ENCODE measurements at places on chromosomes 5 and 9.

DNA sequence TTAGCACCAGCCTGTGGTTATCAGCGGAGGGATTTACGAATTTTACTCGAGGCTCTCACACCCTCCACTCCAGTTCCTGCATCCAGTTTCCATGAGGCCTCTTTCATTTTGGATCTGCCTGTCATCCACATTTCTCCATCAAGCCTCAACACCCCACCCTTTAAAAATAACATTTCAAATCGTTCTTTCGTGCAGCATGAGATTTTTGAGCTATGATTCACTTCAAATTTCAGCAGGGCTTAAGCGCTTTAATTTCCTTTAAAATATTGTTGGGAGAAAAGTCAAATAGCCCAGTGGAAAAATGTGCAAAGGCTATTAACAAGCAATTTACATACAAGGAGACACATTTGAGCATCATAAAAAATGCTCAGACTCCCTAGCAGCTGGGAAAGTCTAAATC is 103.2 kb downstream of the MSX2 start:
- no peak for DNase-seq

GRCh38 chr9:127121628-127122175 is 733 bp downstream of the ANGPTL2 start:
- DNase-seq, result no peak

- DNase-seq, result no peak
These were observed 124.4 kb downstream of the TMEM174 start for GRCh38 chr5:73297430-73297829.

GRCh38 chr9:118993965-118994364 is 375.3 kb downstream of the BRINP1 start:
- no peak for DNase-seq

- no peak for DNase-seq
These were observed at the start of gene GDNF for GRCh38 chr5:37839407-37840052. TSS of gene GDNF (minus strand) at chr5:37840041. CDS start at chr5:37834796, 5,245 bp downstream.

GRCh38 chr9:2413160-2413805 is 208.3 kb upstream of the VLDLR start:
- DNase-seq, result no peak

DNA sequence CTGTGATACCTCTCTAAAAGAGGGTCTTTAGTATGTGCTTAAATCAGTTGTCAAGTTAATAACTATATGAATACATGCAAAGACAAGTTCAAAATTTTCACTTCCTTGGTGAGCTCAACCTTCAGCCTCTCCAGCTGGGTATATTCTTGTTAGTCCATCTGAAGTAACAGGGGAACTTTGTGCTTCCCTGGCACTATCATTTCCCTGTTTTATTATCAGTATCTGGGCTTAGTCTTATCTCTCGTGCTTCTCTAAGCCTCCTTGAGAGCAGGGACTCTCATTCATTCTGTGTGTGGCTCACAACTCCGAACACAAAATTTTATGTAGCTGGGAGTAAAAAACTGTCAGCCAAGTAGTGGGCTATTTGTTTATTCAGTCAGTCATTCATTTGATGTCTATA is 175.9 kb upstream of the MAP3K1 start:
- DNase-seq, result no peak

- no peak for DNase-seq
These were observed 44.3 kb upstream of the ZBED3 start for GRCh38 chr5:77131361-77131760.

DNA sequence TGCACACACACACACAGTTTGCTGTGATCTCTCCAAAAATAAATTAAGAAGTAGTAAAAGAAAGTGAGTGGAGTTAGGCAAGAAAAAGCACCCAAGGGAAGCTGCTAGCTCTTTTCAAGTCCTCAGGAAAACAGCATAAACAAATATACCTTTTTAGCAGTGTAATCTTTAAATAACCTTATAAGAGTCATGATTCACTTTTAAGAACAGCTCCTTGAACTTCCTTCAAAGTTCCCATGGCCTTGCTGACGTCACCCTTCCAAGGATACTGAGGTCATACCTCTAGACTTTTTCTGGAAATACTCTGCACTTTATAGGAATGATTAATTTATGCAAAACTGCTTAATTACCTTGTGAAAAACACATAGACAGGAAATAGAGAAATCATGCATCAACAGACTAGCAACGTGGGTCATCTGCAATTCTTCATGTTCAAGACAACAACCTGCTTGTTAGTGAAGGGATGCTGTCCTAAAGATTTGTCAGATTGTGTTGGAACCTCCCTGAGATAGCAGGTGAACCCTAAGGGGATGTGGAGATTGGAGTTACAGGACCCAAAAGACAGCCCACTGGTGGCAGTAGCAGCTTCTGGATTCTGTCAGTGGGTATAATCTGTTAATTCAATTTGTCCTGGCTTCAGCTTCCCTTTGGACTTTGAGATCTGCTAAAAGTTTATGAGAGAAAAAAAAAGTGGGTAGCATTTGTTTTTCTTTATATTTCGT is 229.0 kb downstream of the ELAVL2 start:
- no peak for DNase-seq

GRCh38 chr5:61318376-61318775 is 13.7 kb upstream of the ZSWIM6 start:
- DNase-seq, result no peak

- DNase-seq, result no peak
These were observed 167.4 kb downstream of the SLIT3 start for GRCh38 chr5:169133531-169133930.

DNA sequence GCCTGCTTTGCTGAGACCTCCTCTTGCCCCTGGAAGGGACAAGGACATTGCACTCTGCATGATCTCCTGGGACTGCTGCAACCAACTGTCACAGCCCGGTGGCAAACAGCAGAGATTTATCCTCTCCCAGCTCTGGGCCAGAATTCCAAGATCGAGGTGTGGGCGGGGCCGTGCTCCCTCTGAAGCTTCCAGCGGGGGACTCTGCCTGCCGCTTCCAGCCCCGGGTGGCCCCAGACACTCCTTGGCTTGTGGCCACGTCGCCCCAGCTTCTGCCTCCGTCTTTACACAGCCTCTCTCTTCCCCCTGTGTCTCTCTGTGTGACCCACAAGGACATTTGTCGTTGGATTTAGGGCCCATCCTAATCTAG is 67.1 kb downstream of the COL5A1 start:
- no peak for DNase-seq

DNA sequence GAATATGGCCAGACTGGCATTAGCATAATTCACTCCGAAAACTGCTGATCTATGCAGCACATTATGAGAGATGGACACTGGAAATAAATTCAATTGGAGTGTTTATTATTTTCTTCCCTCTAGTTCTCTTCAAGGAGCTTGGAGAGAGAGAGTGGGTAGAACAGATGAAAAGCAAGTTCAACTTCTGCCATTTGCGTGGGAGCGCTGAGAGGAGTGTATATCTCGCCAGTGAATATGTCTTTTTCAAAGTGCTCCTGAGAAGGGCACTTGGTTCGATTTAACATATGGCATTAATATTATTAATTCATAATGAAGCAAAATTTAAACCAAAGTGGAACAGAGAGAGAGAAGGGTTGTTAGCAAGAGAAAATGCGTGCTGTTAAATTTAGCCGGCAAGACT is 214.4 kb downstream of the DAB2IP start:
- DNase-seq, result no peak

GRCh38 chr5:59346982-59347381 is 546.5 kb downstream of the PDE4D start:
- DNase-seq, result no peak

DNA sequence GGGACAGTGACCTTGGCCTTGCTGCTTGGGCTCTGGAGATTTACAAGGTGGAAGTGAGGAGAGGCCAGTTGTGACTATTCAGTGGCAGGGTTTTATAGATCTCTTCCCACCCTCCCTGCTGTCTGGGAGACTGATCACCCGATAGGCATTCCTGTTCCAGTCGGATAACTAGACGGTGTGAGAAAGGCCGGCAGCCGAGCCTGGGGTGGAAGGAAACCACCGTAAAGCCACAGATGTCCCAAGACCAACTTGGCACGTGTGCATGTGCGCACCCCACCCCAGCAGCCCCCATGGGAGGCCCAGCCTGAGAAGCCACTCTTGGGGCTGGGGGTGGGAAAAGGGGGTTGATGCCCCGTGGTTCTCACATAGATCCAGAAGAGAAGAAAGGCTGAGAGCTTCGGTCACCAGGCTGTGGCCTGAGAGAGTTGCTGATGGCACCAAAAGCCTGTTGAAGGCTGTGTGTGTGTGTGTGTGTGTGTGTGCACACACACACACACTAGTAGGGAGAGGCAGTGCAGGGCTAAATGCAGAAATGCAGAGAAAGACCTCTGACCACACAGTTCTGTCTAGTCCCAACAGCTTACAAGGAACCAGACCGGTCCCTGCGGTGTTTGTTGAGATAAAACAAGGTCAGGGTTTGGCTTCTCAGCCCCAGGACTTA is 225.8 kb downstream of the FANCC start:
- DNase-seq, result no peak

GRCh38 chr5:89034588-89034987 is 151.6 kb upstream of the MEF2C start:
- no peak for DNase-seq

DNA sequence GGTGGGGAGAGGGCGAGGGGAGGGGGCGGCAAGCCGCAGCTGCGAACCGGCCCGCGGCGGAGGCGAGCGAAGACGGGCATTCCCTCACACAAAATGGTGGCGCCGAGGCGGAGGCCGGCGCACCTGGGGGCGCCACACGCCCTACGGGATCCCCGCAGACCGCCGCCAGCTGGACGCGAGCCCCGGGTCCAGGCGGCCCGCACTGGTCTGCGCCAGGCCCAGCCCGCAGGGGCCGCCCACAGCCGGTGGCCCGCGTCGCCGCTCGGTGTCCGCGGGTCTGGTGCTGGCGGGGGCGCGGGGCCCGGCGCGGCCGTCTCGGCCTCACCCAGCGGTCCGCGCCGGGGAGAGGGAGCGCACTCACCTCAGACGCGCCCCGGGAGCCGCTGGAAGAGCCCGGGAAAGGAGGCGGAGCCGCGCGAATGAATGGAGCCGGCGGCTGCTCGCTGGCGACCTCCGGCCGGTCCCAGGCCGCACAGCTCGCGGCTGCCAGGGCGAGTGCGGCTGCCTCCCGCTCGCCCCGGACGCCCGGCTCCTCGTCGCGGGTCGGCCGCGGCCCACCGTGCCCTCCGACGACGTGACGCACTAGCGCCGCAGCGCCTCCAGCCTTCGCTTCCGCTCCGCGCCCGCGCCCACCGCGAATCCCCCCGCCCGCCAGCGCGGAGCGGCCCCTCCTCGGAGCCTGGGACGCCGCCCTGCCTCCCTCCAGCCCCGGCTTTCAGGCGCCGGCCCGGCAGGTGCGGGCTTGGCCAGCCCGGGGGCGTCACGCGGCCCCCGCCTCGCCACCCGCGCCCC is at the start of gene FAM169A:
TSS of gene FAM169A (minus strand) at position 584 of the 792 bp plus-strand sequence. CDS start 24,711 bp downstream, outside the sequence.
- no peak for DNase-seq

GRCh38 chr9:89999176-89999533 is 394.3 kb downstream of the GADD45G start:
- DNase-seq, result no peak

Measured in NCI-H2081 treated with DMSO at 0.1 percent for 48 hours (cell line).